Activated T-helper 2 cell treated with anti-CD3 and anti-CD28 coated beads, Interferon-gamma antibody, Interleukin-2, Interleukin-4, amounts not matched to agents 10 μg/mL and 5 μg/mL and 100 μg/mL, durations not matched to agents 14 hours and 24 hours and 36 hours (primary cell): ENCODE measurements at places on chromosomes 5 and 9. TPM values are rescaled to one million over a fixed set of nuclear protein-coding genes. Genes with fewer than 3 reads are reported as not detected.

Gene BARHL1
- total RNA-seq, result not detected in 2 replicates

Gene PAEP
- total RNA-seq, result not detected in 2 replicates

DNA sequence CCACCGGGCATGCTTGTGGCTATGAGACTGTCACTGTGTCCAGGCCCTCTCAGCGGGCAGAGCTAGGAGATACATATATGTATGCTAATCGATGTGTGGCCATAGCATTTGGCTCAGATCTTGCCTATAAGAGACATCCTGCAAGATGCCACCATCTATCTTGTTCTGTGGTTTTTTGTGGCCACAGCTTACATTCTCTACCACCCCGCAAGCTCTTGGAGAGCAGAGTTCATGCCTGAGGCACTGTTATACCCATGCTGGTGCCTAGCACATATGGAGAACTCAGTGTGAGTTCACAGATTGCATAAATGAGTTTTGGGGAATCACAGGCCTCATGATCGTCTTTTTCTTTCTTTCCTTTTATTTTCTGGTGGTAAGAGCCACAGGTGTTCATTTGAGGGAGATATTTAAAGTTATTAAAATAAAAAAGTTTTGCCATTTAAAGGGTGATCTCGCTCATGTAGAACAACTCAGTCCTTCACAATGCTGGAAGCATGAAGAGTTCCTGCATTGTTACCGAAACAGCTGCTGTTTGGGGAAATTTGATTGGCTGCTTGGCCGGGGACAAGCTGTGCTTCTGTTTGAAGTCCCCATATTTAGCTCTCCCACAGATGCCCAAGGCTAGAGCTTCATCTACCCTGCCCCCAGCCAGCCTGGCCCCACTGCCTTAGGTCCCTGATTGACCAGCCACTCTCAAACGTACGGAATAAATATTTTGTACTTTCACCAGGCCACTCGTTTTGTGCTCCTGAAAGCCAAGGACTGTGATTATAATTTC is 169.2 kb upstream of the MAP1B start:
- H3K4me1 ChIP-seq, result no peaks in the 10 kb centered on the region
- H3K4me3 ChIP-seq, result no peak overlapping the region
- no peaks in the 10 kb centered on the region for H3K36me3 ChIP-seq
- DNase-seq, result no peak
- H3K27ac ChIP-seq, result no peak overlapping the region
- no peaks in the 10 kb centered on the region for H3K27me3 ChIP-seq

- no peak for DNase-seq
- no peaks in the 10 kb centered on the region for H3K27me3 ChIP-seq
- no peaks in the 10 kb centered on the region for H3K36me3 ChIP-seq
- H3K4me1 ChIP-seq, result peaks cover 3% of the 10 kb centered on the region
Observed at GRCh38 chr5:102826629-102827028, 71.5 kb downstream of the PAM start.
